ENCODE measurements at places on chromosomes 11 and 22. TPM values are rescaled to one million over a fixed set of nuclear protein-coding genes. Genes with fewer than 3 reads are reported as not detected.

- no peak for DNase-seq
- no peaks in the 10 kb centered on the region for H3K4me1 ChIP-seq
- no peak overlapping the region for H3K4me3 ChIP-seq
- H3K36me3 ChIP-seq: no peaks in the 10 kb centered on the region
- no peaks in the 10 kb centered on the region for H3K27me3 ChIP-seq
These were observed 50.8 kb upstream of the INCENP start for GRCh38 chr11:62073061-62073460.

GRCh38 chr11:38296211-38296776, 1698.3 kb upstream of the RAG2 start:
- H3K4me3 ChIP-seq: no peak overlapping the region
- DNase-seq: no peak
- H3K27me3 ChIP-seq: no peaks in the 10 kb centered on the region

- H3K36me3 ChIP-seq: no peaks in the 10 kb centered on the region
- H3K27ac ChIP-seq: no peak overlapping the region
- peaks cover 34% of the 10 kb centered on the region for H3K27me3 ChIP-seq
- no peaks in the 10 kb centered on the region for H3K4me1 ChIP-seq
These were observed 43.9 kb downstream of the ELFN2 start for GRCh38 chr22:37383341-37383740.

GRCh38 chr11:93236741-93237675, 39.2 kb upstream of the SLC36A4 start:
- no peaks in the 10 kb centered on the region for H3K4me1 ChIP-seq
- no peak overlapping the region for H3K4me3 ChIP-seq
- H3K27ac ChIP-seq: no peak overlapping the region
- H3K36me3 ChIP-seq: no peaks in the 10 kb centered on the region

- H3K4me1 ChIP-seq: peaks cover 4% of the 10 kb centered on the region
- no peaks in the 10 kb centered on the region for H3K27me3 ChIP-seq
- H3K36me3 ChIP-seq: no peaks in the 10 kb centered on the region
- DNase-seq: no peak
- H3K27ac ChIP-seq: peak overlapping the region; percentile 59
- no peak overlapping the region for H3K4me3 ChIP-seq
These were observed 33.1 kb downstream of the TNRC6B start for GRCh38 chr22:40210818-40211217.

- H3K36me3 ChIP-seq: no peaks in the 10 kb centered on the region
- DNase-seq: no peak
- H3K27ac ChIP-seq: peak overlapping the region; percentile 80
- no peak overlapping the region for H3K4me3 ChIP-seq
- no peaks in the 10 kb centered on the region for H3K4me1 ChIP-seq
These were observed 126.5 kb downstream of the RASSF10 start for GRCh38 chr11:13135385-13136271.

The FAT3 gene
- total RNA-seq: 0.64 TPM

The TMPRSS4 gene
- 0.98 TPM for total RNA-seq

The OSBP gene
- 43.9 TPM for total RNA-seq

The TEF gene
- 26.6 TPM for total RNA-seq

The TSSK2 gene
- not detected for total RNA-seq

The KRTAP5-7 gene
- not detected for total RNA-seq

The GLYAT gene
- not detected for total RNA-seq
